ENCODE measurements at places on chromosomes 12 and 14.
A peak's percentile ranks its signal among the peaks of the same experiment; 100 is the strongest.

DNA sequence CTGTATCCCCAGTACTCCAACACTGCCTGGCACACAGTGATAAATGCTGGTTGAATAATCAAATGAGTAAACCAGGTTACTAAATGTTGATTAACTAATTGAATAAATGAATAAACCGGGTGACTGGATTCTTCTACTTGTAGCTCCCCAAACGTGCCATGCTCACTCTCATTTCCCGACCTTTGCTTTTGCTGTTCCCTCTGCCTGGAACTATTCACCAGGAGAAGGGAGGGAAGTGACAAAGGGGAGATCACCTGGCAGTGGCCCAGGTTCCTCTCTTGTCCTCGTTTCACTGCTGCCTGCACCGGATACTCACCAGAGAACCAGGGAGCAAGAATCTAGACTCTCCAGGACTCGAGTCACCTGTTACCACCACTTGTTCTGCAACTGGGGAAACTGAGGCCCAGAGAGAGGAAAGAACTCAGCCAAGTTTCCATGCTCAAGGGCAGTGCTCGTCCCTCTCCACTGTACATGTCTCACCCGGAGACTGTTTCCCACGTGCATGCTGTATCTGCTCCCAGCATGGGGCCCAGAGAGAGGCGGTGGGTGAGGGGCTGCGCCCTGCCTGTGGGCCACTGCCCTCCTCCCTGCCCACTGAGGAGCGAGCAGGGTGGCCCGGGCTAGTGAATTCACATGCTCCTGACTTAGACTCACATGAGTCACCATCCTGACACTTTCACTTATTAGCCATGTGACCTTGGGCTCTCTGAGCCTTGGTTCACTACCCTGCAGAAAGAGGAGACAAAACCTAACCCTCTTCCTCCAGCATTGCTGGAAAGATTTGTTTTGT, 17.7 kb upstream of the POP5 start:
- no peak for DNase-seq

GRCh38 chr14:91341334-91341733, 76.3 kb downstream of the CCDC88C start:
- no peak for DNase-seq

DNA sequence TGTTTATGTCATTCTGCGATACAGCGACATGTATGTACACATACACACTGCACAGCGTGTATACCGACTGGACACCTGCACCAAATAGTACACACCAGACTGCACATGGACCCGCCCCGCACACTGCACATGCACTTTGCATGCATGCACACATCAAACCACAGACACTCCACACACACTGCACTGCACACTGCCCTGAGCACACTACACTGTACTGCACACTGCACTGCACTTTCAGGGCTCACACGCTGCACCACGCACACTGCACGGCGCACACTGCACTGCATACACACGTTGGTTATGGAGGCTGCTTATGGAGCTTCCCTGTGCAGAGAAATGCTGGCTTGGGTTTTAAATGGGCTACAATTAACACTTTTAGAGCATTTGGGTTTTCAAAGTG, 1.6 kb downstream of the PAPLN start:
- no peak for DNase-seq

- DNase-seq = no peak
These were observed 2.4 kb downstream of the STAB2 start for GRCh38 chr12:103589517-103589916.

DNA sequence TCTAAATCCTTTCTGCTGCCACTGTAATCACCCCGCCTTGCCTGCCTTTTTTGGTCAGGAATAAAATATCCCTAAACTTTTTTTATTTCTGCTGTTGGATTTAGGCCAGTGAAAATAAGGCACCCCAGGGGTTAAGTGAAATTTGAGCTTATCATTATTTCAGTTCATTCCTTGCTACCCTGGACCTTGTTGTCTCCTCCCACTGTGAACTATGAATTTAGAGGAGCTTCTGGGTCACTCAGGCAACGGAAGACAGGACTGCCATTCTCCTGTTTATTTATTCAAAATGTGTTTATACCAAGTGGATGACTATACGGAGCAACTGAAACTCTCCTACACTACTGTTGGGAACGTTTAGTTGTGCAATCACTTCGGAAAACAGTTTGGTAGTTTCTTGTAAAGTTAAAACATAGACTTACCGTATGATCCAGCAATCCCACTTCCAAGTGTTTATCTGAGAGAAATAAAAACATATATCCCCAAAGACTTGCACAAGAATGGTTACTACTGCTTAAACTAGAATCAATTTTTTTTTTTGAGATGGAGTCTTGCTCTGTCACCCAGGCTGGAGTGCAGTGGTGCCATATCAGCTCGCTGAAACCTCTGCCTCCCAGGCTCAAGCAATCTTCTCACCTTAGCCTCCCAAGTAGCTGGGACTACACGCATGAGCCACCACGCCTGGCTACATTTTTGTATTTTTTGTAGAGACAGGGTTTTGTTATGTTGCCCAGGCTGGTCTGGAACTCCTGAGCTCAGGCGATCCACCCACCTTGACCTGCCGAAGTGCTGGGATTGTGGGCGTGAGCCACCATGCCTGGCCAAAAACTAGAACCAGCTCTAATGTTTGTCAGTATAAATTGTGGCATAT, 2.3 kb upstream of the TRAFD1 start:
- DNase-seq = no peak

DNA sequence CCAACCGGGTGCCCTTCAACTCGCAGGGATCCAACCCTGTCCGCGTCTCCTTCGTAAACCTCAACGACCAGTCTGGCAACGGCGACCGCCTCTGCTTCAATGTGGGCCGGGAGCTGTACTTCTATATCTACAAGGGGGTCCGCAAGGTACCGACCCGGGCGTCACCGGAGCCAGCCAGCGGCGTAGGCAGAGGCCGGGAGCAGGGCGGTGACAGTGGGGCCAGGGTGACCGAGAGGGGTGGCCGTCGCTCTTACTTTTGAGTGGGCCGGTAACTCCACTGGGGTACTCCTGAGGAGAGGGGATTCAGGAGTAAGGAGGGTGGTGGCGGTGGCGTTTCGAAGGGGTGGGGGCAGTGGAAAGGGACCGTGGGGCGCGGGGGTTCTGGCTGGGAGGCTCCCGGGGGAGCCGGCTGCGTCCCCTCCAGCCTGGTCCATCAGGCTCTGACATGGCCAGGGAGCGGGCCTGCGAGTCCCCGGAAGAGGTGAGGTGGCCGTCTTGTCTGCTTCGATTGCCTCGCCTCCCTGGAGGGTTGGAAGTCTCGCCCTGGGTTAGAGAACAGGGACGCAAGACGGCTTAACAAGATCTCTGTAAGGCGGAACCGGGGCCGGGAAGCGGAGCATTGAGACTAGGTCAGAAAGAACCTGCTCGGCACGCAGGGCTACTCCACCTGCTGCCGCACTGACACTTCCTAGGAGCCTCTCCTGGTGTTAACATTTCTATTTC, 491 bp downstream of the WDR20 start:
- peak; percentile 55 for DNase-seq

GRCh38 chr14:51176839-51177238, 63.2 kb upstream of the TMX1 start:
- DNase-seq = no peak

GRCh38 chr14:75440733-75441477, 13.1 kb downstream of the JDP2 start:
- DNase-seq = no peak

GRCh38 chr12:108711489-108712164, 19.7 kb downstream of the CORO1C start:
- no peak for DNase-seq

GRCh38 chr14:35385042-35385839, 19.3 kb downstream of the NFKBIA start:
- DNase-seq = no peak

GRCh38 chr14:92241966-92242595, 80.9 kb upstream of the SLC24A4 start:
- DNase-seq = no peak

DNA sequence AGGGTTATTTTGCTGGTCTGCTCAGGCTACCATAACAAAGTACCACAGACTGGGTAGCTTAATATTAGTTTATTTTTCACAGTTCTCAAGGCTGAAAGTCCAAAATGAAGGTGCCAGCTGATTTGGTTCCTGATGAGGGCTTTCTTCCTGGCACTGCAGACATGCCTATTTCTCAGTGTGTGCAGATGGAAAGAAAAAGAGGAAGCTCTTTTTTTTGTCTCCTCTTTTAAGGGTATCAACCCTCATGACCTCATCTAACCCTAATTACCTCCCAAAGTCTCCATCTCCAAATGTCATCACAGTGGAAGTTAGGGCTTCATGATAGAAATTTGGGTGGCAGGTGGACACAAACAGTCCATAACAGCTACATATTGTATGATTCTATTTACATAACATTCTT, 25.0 kb upstream of the POLR3B start:
- no peak for DNase-seq

GRCh38 chr12:92486443-92487137, 216.2 kb upstream of the PLEKHG7 start:
- no peak for DNase-seq

- DNase-seq = no peak
These were observed 38.1 kb downstream of the CORO1C start for GRCh38 chr12:108693186-108693730.

DNA sequence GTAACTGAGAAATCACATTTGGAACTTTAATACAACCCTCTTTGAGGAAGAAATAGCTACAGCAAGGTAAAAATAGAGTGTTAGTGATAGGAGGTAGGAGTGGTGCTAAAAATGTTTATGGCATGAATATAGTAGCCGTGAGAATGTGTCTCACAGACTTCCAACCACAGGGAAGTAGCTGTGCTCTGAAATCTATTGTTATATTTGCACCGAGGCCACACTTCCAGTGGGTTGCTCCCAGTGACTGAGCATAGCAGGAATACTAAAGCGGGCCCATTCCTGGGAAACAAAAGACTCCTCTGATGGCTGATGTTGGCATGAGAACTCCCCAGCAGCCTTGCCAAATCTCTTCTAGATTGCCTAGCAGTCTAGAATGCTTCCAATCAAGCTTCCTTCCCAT, 174.1 kb upstream of the PLXNC1 start:
- no peak for DNase-seq

DNA sequence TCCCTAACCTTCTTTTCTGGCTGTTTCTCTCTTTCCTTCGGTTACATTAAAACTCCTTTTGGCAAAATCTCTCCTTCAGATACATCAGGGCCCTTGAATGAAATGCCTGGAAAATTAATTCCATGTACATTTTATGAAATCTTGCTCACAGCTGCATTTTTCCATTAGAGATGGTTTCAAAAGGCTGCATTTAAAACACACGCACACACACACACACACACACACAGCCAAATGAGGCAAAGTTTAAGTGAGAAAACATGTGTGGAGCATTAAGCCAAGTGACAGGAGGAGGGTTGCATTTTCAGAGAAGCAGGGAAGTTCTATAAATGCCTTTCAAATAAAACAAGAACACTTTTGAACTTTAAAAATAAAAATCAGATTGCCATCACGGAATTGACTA, 216.4 kb downstream of the LRIG3 start:
- no peak for DNase-seq

DNA sequence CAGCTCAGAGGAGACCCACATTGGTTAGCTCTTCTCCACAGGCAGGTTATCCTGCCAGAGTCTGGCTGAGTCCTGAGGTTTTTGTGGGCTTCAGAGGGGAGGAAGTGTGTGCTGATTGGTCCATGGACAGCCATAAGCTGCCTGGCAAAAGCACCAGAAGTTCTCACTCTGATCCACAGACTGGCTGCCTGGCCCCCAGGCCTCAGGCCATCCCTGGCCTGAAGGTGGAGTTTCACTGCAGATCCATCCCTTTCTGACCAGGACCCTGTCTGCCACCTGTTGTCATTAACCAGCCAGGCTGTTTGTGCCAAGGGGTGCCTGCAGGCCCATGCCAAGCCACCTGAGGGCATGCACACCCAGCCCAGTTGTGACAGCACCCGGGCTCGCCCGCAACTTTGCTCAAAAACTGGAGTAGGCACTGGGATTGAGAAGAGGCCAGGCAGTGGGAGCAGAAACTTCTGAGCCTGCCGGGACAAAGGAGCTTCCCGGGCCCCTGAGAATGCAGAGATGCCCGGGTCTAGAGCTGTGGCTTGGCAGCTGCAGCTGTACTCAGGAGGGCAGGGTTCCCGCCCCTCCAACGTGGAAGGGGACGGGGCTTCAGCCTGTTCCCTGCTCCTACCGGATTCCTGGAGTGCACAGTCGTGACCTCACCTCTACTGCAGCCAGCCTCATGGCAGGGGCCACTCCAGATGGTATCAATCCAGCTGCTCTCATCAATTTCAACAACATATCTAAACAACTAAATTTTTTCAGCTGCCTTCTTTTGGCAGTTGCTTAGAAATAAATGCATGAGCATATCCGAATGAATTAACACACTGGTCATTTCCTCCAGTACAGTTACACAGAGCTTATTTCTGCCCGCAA, 1277.3 kb downstream of the SLC16A7 start:
- DNase-seq = no peak

- peak; percentile 13 for DNase-seq
These were observed 10.0 kb upstream of the SNRPF start for GRCh38 chr12:95848575-95849388.

GRCh38 chr14:91302391-91302790, 57.9 kb upstream of the GPR68 start:
- peak; percentile 82 for DNase-seq

- DNase-seq = no peak
These were observed 1.7 kb upstream of the TNS2 start for GRCh38 chr12:53048033-53048779.

DNA sequence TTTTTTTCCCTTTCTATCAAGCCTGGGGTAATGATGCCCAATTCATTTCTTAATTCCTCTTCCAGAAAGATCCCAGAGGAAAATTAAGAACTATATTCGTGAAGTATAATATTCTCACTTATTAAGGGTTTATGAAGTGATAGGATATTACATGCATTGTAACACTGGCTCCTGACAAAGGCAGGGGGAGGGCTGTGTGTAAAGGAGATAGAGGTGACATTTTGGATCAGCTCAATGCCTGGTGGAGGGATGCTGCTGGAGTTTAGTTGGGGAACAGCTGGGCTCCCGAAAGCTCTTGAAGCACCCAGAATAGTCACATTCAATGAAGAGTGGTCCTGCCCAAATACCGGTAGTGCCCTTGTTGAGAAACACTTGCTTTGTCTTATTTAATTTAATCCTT, 774 bp downstream of the SERPINA11 start:
- DNase-seq = no peak

DNA sequence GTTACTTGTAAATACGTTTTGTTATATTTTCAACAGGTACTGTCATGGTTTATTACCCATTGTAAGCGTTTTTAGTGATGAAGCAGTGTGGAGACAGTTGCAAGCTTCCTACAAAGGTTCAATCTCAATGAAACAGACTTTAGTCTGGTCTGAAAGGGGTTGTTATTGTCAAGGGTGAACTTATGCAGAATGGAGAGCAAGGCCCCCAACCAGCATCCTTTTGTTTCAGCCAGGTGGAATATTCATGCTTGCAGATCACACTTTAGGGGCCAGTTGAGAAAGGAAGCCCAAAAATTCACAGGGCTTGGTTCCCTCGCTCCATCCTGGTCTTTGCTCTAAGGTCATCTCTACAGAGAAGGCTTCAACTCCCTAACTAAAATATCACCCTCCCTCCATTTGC, 103.7 kb downstream of the PRICKLE1 start:
- DNase-seq = no peak

DNA sequence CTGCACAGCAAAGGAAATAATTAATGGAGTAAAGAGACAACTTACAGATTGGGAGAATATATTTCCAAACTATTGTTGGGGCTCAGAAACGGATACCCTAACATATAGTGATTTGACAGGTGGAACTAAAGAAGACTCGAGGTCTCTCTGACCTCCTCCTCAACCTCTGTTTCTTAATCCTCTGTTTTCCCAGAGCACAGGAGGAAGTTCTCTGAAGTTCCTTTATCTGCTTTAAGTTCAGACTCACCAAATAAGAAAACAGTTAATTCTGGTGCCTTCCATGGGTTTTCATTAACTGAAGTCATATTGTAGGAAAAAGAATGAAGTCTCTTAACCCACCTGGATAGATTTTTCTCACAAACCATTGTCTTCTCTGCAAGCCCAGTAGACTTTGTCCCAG, 29.2 kb downstream of the CLEC2D start:
- DNase-seq = no peak

Data from activated CD4-positive, alpha-beta T cell treated with anti-CD3 and anti-CD28 coated beads, Interleukin-10, Interleukin-2, amounts not matched to agents 100 ng/mL and 50 ng/mL, durations not matched to agents 16 hours and 8 hours (primary cell).